Activated naive CD8-positive, alpha-beta T cell treated with anti-CD3 and anti-CD28 coated beads, Interleukin-2, amount 50 U/mL, for 24 hours (primary cell): ENCODE measurements at places on chromosomes 6 and 20.

- no peak for DNase-seq
These were observed 32.7 kb downstream of the WDR27 start for GRCh38 chr6:169669147-169669546.

- DNase-seq = no peak
These were observed 750.5 kb downstream of the FRK start for GRCh38 chr6:115310156-115310555.

- DNase-seq = no peak
These were observed 59.1 kb downstream of the MBOAT1 start for GRCh38 chr6:20153194-20153593.

DNA sequence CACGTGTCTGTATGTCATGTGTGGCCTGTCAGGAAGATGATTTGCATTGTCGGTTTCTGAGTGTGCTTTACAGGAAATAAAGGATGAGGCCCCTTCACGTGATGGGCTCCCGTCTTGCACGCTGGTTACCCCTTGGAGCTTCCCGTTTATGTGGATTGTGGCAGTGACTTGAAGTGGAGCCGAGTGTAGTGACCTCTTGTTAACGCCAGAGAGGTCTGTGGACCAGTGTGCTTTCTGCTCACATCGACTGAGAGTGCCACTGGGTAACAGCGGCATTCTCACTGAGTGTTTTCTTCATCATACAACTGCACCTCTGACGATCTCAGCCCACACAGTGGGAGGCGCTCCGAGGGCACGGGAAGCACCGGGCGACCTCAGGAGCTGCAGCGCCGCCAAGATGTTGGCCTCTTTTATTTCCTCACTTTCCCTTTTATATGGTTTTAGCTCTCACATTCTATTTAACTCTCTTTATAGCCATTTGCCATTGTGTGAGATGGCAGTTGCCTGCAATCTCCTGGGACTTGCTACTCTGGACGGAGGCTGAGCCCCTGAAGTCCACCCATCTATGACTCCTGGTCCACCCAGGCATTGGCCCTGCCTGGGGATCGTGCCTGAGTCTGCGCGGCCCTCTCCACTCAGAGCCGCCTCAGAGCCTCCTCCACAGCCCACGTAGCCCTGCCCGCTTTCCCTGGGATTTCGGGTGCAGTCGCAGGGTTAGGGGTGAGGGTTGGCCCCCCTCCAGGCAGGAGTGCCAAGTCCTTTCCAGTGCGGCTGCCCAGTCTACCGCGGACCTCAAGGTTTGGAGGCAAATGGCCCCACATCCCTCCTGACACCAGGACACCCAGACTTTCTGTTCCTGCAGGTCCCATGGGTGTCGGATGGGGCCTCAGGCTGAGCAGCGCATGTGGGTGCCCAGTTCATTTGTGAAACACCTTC, 238.9 kb downstream of the ERMARD start:
- DNase-seq = peak; percentile 66

DNA sequence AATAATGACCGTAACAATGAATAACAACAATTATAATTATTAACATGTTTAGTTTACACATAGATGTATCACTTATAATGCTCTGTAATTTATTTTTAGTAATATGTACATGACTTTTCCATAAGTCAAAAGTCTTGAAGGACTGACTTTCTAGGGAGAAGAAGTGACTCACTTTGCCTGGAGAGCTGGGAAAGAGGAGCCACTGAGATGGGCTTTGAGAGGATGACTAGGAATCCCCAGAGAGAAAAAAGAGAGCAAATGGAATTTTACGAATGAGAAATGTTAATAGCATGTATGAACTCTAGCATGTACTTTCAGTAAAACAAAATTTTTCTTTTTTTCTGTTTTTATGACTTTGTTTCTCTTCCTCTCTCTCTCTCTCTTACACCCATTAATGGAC, 67.8 kb upstream of the RALY start:
- DNase-seq = no peak

GRCh38 chr6:83098589-83098988, 31.1 kb downstream of the DOP1A start:
- DNase-seq = no peak

- DNase-seq = peak; percentile 38
These were observed 24.2 kb downstream of the POFUT1 start for GRCh38 chr20:32231847-32232246.

DNA sequence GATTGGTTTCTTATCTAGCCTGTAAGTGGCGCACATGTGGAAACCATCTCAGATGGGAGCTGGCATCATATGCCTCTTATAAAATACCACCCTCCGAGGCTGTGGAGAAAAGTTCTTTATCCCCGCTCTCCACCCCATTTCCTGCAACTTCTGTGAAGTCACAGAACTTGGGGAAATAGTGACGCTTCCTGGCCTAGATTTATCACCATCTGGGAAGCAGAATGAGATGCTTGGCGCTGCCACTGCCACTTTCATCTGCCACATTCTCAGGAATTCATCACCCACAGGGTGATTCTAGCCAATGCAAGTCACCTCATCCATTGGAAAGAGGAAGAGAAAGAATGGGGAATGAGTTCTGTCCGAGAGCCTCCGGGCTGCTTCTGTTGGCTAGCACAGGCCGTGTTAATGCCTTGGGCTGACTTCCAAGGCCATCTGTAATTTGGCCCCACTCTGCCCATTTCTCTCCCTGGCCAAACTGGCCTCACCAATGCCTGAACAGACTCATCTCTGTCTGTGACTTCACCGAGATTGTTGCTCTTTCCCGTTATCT, 148.8 kb upstream of the SOX4 start:
- DNase-seq = no peak

GRCh38 chr6:16327777-16328325, 89.5 kb downstream of the GMPR start:
- DNase-seq = no peak

- DNase-seq = no peak
These were observed 859 bp downstream of the PPP1R10 start for GRCh38 chr6:30615958-30616810.

DNA sequence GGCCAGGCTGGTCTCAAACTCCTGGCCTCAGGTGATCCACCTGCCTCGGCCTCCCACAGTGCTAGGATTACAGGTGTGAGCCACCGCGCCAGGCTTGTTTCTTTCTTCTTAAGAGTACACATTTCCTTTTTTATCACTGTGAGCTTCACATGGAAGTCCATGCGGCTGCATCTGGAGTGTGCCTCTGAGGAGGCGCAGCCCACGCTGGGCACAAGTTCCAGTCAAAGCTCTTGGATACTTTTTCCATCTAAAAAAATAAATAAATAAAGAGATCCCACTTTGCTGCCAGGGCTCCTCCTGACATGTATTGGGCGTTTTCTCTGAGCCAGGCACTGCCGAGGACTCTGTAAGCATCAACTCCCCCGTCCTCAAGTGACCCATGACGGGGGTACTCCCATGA, 123.0 kb downstream of the PREX1 start:
- no peak for DNase-seq

DNA sequence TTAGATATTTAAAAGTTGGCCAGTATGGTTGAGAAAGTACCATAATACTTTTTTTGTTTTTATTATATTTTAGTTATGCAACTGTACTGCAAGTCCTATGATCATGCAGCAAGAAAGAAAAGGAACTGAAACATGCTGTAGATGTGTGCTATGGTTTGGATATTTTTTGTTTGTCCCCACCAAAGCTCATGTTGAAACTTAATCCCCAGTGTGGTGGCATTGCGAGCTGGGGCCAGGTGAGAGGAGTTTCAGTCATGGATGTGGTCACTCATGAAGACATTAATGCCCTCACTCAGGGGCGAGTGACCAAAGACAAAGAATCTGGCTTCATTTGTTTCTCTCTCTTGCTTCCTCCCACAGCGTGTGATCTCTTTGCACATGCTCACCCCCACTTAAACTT, 393.9 kb downstream of the PAX1 start:
- no peak for DNase-seq

- DNase-seq = no peak
These were observed 976.1 kb upstream of the MAP3K7 start for GRCh38 chr6:91562955-91563354.

- no peak for DNase-seq
These were observed 18.0 kb upstream of the RSPH3 start for GRCh38 chr6:159017757-159018559.

DNA sequence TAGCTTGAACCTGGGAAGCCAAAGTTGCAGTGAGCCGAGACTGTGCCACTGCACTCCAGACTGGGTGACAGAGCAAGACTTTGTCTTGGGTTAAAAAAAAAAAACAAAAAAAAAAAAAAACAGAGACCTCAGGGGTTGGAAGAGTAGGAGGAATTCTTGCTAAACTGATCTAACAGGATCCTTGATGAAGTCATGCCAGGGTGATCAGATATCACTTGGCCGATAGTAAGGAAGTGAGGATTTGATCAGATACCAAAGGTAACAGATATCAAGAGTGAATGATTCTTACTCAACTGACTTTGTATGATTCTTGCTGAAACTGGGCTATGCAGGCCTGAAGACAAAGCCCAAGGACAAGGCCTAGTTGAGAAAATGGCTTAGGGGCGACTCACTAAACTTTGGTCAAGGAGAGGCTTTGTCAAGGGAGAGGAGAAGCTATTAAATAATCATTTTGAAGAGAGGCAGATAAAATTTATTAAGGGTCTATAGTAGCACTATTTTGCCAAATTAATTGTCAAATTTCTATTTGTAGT, 624.7 kb downstream of the UTRN start:
- no peak for DNase-seq

GRCh38 chr6:147839708-147840610, 331.5 kb downstream of the SAMD5 start:
- no peak for DNase-seq

DNA sequence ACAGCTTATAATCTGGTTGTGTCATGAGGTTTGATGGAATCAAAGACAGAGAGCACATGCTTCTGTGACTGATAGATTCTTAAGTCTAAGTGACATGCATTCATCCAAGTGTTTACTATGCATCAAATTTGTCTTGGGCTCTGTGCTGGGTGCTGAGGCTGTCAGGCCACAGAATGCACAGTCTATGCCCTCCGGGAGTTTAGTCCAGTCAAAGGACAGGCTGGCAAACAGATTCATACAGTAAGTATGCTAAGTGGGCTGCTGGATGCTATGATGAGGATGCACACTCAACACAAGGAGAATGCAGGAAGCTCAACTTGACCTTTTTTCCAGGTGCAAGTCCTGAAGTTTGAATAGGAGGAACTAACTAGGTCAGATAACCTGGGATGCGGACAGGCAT, 146.7 kb downstream of the UST start:
- DNase-seq = no peak

DNA sequence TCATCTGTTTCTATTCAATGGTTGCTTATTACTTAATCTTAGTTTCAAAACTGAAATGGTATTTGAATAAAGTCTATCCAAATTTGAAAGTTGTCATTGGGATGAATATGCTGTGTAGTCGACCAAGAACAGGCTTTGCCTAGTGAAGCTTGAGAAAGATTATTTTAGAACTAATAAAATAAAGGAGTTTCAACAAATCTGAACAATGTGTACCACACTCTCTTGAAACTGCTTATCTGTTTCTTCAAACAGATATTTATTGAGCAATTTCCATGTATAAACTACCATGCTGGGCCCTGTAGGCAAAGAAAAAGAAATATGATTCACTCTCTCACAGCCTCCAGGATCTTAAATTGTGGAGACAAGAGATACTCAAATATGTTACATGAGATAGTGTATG, 174.4 kb downstream of the OGFRL1 start:
- no peak for DNase-seq

DNA sequence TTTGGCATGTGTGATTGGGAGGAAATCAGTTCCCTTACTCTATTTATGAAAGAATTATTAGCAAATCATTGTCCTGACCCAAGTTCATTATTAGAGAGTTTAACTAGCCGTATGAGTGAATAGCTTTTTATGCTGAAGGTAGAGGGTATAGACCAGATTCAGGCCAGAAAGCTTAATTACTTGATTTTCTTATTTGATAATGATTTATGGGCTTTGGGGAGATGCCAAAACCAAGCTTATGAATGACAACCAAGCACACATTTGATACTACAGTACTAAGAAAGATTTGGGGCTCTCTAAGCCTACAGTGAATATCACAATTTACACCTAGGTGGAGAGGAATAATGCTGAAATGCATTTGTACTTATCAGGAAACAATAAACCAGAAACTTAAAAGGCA, 193.2 kb downstream of the ARHGAP18 start:
- no peak for DNase-seq

GRCh38 chr20:53739799-53740785, 146.5 kb upstream of the ZNF217 start:
- peak; percentile 18 for DNase-seq

GRCh38 chr20:51720384-51720783, 47.8 kb downstream of the ATP9A start:
- no peak for DNase-seq

GRCh38 chr20:9517297-9518162, 3.1 kb downstream of the LAMP5 start:
- no peak for DNase-seq

- no peak for DNase-seq
These were observed 40.9 kb downstream of the SUMO4 start for GRCh38 chr6:149440735-149441671.

DNA sequence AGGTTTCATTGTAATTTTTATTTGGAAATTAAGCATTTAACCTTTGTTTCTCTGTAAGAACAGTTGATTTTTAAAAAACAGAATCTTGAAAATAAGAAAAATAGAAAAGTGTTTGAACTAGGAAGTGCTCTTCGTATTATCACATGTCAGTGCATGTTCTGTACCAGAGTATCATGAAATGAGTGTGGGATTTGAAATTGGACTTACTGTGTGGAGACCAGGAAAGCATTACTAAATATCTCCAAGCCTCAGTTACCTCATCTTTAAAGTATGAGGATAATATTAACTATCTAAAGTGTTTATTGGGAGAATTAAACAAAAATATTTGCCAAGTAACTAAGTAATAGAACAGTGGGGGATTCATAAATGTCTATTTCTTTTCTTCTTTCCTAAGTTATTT, 156.9 kb upstream of the FLRT3 start:
- no peak for DNase-seq

DNA sequence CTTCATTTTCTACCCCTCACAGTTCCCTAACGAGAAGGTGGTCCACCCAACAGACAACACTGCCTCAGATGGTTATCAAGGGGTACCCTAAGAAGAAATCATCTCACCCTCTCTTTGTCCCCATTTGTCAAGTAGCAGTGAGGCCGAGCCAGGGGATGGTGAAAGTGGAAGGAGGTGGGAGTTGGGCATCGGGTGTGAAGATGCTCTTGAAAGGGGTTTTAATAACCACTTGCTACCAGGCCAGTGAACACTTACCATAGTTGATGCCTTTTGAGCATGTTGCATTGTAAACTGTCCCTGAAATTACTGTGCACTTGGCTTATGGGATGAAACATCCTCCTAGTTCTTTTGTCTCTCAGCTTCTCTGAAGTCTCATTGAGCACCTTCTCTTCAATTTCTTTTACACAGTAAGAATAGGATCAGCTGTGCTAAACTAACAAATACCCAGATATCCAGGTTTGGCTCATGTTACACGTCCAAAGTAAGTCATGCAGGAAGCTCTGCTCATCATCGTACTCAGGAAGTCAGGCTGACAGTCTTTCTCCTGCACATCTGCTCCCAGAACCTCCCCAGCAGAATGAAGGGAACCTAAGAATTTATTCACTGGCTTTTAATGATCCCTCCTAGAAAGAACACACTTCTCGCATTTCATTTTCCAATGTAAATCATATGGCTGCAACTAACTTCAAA, 13.3 kb downstream of the HLA-DPB1 start:
- DNase-seq = no peak

GRCh38 chr20:36823121-36823520, 49.6 kb upstream of the DSN1 start:
- no peak for DNase-seq

GRCh38 chr6:41059556-41059955, 6.6 kb downstream of the APOBEC2 start:
- DNase-seq = no peak

- no peak for DNase-seq
These were observed 32.0 kb downstream of the CEP43 start for GRCh38 chr6:167031082-167031709.

- no peak for DNase-seq
These were observed 249.3 kb upstream of the ECI2 start for GRCh38 chr6:4384656-4385055.
